ENCODE measurements at places on chromosomes 5 and 9.

GRCh38 chr5:105740242-105740641 is 1930.5 kb downstream of the EFNA5 start:
- DNase-seq = no peak

- no peak for DNase-seq
These were observed 276.7 kb downstream of the PLK2 start for GRCh38 chr5:58183078-58183785.

DNA sequence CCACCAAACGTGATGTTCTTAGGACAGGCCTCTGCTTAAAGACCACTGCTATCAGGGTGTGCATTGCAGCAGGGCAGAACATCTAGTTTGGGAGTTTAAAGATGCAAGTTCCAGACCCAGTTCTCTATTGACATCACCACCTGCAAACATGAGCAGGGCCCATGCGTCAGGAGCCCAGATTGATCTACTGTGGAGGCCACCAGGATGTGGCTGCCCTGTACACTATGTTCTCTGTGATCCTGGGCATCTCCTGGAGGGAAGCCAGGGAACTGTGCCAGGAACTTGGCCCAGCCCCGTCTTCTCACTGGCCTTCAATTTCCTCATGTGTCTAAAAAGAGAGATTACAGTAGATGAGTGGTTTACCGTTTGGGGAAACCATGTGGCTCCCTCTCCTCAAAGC is 87.1 kb downstream of the PDE6A start:
- DNase-seq = no peak

DNA sequence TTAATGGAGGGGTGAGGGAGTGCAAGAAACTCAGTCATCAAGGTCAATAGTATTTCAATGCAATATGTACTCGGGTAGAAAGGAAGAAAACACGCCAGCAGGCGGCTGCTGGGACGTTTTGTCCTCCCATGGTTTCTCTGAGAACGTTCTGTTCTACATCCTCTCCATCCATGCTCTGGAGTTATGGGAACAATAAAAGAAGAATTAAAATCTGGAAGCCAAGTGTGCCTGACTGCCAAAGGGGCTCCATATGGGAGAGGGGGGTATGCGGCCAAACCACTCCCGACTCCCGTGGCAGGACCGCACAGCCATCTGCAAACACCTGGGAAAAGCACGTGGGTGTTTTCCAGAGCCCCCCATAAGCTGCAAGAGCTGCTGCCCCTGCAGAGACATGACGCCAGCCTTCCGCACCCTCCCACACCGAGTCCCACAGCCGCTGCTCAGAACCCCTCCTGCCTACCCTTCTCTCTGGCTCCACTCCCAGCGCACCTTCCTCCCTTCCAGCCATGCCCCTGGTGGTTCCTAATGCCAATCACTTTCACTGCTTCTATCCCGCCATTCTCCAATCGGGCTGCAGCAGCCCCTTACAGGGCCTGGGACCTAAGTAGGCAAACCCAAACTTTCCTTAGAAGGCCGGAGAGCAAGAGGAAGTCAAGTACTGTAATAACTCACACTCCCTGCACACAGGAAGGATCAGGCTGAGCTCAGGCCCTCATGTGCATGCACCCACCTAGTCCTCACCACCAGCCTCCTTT is 241.6 kb downstream of the SYK start:
- no peak for DNase-seq

DNA sequence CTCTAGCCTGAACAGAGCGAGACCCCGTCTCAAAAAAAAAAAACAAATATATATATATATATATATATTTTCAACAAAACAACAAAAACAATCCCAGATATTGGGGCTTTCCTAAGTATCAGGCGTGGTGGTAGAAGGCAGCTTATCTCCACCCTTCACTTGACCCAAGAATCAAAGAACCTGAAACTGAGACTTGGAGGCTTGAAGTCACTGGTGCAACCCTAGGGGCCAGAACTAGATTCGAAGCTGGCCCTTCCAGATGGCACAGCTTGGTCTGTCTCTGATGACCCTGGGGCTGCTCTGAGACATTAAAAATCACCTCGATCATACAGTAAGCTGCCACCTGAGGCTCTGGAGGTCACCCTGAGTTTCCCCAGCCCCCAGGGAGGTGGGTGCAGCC is 1.3 kb upstream of the KCNMB1 start:
- no peak for DNase-seq

- no peak for DNase-seq
These were observed 72.1 kb downstream of the PGM5 start for GRCh38 chr9:68428481-68428880.
